RKO (cell line): ENCODE measurements at places on chromosomes 1 and 21.

- no peak for DNase-seq
Observed at GRCh38 chr1:94878329-94878728, 48.6 kb downstream of the CNN3 start.

- DNase-seq = peak; percentile 82
Observed at GRCh38 chr21:45292399-45293219, 4.9 kb upstream of the POFUT2 start.

GRCh38 chr21:44093761-44094160 lies 13.4 kb upstream of the PWP2 start:
- no peak for DNase-seq

DNA sequence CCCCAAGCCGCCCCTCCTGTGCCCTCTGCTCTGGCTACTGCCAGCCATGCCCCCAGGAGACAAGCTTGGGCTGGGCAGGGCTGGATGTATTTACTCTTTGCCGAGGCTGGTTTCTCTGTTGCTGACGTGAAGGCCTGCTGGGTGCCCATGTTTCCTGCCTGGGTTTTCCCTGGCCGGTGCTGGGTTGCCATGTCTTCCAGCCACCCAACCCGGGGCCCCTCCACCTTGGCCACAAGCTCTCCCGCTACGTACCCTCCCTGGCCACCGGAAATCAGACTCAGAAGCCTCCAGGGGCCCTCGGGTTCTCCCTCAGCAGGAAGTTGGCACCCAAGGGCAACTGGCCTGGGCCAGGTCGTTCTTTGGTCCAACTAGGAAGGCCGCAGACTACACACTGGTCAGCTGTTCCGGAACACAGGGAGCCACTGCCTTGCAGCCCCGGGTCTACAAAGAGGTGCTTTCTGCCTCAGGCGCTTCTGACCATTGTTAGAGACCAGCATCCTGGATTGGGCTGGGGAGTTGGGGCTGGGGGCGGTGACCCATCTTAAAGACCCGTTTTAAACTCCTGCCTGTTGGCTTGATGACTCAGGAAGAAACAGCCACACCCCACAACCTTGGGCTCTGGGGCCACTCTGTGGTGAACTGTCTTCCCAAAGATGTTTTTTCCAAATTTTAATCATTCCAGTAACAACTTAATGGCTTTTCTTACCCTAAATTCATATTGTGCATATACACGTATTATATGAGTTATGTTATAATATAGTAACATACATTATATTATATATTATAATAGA lies 71.2 kb upstream of the RUNX3 start:
- DNase-seq = no peak

- no peak for DNase-seq
Observed at GRCh38 chr1:94661431-94661932, 119.9 kb upstream of the F3 start.

DNA sequence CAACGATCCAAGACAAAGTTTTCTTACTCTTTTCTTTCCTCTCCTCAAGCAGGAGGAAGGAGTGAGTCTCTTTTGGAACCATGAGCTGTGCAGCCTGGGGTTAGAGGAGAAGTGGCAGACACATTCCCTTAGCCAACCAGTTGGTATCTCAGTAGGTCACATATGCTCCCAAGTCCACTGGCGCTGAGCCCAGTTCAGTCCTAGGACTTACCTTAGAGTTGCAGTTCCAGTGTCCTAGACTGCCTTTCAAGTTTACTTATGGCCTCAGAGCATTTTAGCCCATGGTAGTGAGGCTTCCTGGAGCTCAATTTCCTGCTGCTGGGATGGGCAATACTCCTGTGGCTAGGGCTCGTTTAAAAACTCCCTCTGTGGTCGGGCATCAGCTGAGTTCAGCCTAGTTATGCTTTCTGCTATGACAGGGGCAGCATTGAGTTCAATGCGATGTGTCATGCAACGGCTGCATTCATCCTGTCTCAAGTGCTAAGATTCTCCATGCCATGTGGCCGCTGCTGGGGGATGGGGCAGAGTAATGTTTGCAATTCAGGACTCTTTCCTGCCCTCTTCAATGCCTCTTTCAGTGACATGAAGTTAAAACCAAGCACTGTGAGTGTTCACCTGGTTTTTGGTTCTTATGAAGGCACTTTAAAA lies 103.8 kb downstream of the LRRC7 start:
- no peak for DNase-seq

DNA sequence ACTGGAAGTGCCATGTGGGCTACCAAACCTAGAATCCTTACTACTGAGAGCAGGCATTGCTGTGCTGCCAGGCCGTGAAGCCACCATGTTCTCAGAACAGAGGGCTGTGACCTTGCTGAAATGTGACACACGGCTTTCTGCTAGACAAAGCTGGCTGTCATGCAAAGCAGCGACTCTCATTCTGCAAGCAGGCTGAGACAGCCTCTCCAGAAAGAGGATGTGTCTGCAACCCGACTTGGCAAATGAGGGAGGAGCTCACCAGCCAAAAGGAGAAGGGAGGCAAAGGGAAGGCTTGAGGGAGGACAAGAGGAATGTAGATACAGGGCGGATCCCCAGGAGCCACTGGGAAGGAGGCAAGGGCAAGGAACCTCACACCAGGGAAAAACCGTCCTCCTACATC lies 85.7 kb upstream of the KRTAP19-8 start:
- no peak for DNase-seq

DNA sequence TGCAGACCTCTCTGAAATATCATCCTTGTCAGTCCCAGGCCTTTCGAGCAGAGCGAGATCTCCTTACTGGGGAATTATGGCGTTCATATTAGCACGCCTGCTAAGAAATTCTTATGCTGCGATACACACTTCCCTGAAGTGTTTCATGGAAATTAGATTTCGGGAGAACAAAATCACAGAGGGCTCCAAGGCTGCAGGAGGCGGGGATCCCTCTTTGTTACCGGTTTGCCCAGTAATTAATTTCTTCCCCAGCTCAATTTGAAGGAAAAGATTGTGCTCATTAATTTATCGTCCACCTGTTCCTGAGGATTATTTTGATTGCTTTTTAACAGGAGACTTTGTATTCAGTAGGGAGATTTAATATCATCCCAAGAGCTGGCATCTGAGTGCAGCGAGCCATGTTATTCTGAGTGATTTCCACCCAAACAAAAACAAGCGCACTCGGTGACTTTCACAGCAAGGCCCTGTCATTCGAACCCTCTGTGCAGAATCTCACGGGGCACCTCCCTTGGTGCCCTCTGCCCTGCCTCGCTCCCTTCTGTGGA lies 202.3 kb upstream of the GALNT2 start:
- DNase-seq = no peak
